ENCODE measurements at places on chromosomes 11 and 22. TPM values are rescaled to one million over a fixed set of nuclear protein-coding genes. Genes with fewer than 3 reads are reported as not detected.

DNA sequence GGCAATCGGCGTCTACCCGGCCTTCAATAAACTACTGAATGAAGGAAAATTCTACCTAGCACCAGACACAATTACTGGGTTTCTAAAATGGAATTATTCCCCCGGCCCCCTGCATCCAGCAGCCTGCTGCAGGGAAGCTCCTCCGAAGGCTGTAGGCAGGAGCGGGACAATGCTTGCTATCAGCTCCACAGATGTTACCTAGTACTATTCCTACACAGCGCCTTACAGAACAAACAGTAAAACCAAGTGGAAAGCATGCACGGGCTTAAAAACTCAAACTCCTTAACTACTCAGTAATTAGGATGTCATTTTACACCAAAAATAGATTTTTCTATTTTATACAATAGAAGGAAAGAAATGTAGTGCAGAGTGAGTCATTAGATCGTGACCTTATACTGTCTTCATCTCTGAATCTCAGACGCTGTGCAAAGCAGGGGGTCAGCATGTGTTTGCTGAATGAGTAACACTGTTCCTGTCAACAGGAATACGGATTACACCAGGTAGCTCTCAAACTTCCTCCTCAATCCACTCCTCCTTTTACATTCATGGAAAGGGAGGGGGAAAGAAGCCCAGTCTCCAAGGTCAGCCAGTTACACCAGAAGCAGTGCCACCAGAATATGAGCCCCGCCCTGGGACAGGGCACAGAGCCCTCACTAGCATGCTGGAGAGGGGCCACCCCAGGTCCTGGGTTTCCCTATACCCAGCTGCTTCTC is 74.9 kb downstream of the PACSIN2 start:
- peaks cover 48% of the 10 kb centered on the region for H3K4me1 ChIP-seq
- DNase-seq: peak; percentile 89
- H3K36me3 ChIP-seq: 0 out of 2 replicates have a peak, but pooled peaks cover 4% of the 10 kb centered on the region
- 0 out of 2 replicates have a peak overlapping the region, but pooled peaks have one; percentile 16 for H3K4me3 ChIP-seq

- no peaks in the 10 kb centered on the region for H3K36me3 ChIP-seq
- DNase-seq: no peak
- no peaks in the 10 kb centered on the region for H3K27me3 ChIP-seq
- H3K4me1 ChIP-seq: peaks cover 53% of the 10 kb centered on the region
- peak overlapping the region; percentile 100 for H3K27ac ChIP-seq
- peak overlapping the region; percentile 98 for H3K4me3 ChIP-seq
Measured at GRCh38 chr11:86066033-86066432, 2.9 kb downstream of the PICALM start.

GRCh38 chr11:20639688-20640087 is 29.7 kb upstream of the NELL1 start:
- no peaks in the 10 kb centered on the region for H3K27me3 ChIP-seq
- no peaks in the 10 kb centered on the region for H3K36me3 ChIP-seq
- no peak overlapping the region for H3K4me3 ChIP-seq
- no peaks in the 10 kb centered on the region for H3K4me1 ChIP-seq
- DNase-seq: no peak
- no peak overlapping the region for H3K27ac ChIP-seq

DNA sequence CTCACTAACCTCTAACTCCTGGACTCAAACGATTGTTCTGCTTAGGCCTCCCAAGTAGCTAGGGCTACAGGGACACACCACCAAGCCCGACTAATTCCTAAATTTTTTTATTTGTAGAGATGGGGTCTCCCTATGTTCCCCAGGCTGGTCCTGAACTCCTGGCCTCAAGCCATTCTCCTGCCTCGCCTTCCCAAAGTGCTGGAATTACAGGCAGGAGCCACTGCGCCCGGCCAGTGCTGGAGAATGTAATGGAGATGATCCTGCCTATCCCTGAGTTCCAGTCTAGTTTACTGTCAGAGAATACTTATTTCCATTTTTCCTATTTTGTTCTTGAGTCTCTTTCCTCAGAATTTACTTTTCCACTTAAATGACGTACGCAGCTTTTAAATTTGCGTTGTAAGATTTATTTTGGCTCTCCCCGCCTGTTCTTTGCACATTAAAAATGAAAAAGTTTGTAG is at the start of gene CHEK1:
Gene CHEK1 (plus strand): TSS at position 408 of the 458 bp plus-strand sequence. CDS start 1,606 bp downstream, outside the sequence.
- H3K27me3 ChIP-seq: no peaks in the 10 kb centered on the region
- peak within 1 kb of the TSS; percentile 91 for H3K27ac ChIP-seq
- H3K36me3 ChIP-seq: peaks cover 8% of the 10 kb centered on the region
- DNase-seq: no peak

- no peaks in the 10 kb centered on the region for H3K36me3 ChIP-seq
- H3K27me3 ChIP-seq: peaks cover 49% of the 10 kb centered on the region
- no peak overlapping the region for H3K27ac ChIP-seq
- H3K4me3 ChIP-seq: no peak overlapping the region
Measured at GRCh38 chr11:61011950-61012736, 40.7 kb downstream of the CD6 start.

Gene CRYBB3
- not detected for total RNA-seq
